WTC11 (cell line): ENCODE measurements at places on chromosomes 13 and 19.

DNA sequence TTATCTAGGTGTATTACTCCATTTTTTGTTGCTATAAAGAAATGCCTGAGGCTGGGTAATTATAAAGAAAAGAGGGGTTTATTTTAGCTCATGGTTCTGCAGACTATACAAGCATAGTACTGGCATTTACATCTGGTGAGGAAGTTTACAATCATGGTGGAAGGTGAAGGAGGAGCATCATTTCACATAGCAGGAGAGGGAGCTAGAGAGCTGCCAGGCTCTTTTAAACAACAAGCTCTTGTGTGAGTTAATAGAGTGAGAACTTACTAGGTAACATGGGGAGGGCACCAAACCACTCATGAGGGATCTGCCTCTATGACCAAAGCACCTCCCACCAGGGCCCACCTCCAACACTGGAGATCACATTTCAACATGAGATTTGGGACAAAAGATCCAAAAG is 221.7 kb upstream of the GPC6 start:
- DNase-seq: peak; percentile 13
- no peaks in the 10 kb centered on the region for H3K27me3 ChIP-seq
- H3K36me3 ChIP-seq: peaks cover 6% of the 10 kb centered on the region; the same call in 1 of the 2 replicates
- H3K27ac ChIP-seq: no peak overlapping the region

DNA sequence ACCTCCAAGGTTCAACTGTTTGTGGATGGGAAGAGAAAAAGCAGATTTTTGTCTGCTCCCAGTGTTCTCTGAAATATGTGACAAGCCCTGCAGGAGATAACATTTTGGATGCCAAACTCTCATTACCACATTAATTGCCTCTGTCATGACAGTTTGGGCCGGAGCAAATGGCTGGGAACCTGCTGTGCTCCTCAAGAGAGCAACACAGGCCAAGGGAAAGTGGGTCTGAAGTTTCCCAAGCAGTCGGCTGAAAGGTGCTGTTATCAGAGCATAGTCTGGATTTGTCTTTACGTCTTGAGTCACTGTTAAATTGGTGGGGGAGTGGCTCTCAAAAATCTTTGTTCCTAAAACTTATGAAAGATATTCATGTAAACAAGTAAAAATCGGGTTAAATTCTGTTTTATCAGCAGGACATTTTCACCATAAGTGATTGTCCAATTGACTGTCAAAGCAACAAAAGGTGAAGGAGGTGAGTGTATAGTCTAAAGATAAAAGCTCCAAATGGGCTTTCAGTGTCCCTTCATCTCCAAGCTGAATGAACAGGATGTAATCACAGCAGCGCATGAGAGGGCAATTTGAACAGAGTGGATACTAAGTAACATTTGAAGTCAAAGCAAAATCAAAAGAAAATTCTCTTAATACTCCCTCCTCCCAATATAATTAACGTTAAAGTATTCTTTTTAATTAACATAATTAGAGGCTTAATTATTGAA is 844.8 kb downstream of the PCDH17 start:
- peaks cover 9% of the 10 kb centered on the region for H3K4me1 ChIP-seq
- no peaks in the 10 kb centered on the region for H3K36me3 ChIP-seq
- H3K27ac ChIP-seq: peak overlapping the region; percentile 56
- DNase-seq: no peak

GRCh38 chr19:47158879-47159503 is 28.4 kb downstream of the SAE1 start:
- DNase-seq: no peak
- H3K36me3 ChIP-seq: peaks cover 56% of the 10 kb centered on the region
- peaks cover 41% of the 10 kb centered on the region for H3K4me1 ChIP-seq
- H3K27ac ChIP-seq: peak overlapping the region; percentile 99
- no peaks in the 10 kb centered on the region for H3K27me3 ChIP-seq
- no peak overlapping the region for H3K4me3 ChIP-seq

GRCh38 chr19:53394522-53394973 is 401 bp upstream of the ZNF765 start:
- peaks cover 43% of the 10 kb centered on the region for H3K4me1 ChIP-seq
- no peaks in the 10 kb centered on the region for H3K27me3 ChIP-seq
- peak; percentile 66 for DNase-seq
- H3K4me3 ChIP-seq: peak overlapping the region; percentile 88
- H3K36me3 ChIP-seq: peaks cover 9% of the 10 kb centered on the region

- H3K4me1 ChIP-seq: peaks cover 8% of the 10 kb centered on the region
- H3K27ac ChIP-seq: no peak overlapping the region
- H3K36me3 ChIP-seq: no peaks in the 10 kb centered on the region
- peaks cover 30% of the 10 kb centered on the region for H3K27me3 ChIP-seq
- no peak for DNase-seq
Measured at GRCh38 chr19:48591021-48591420, 15.5 kb upstream of the SPACA4 start.

DNA sequence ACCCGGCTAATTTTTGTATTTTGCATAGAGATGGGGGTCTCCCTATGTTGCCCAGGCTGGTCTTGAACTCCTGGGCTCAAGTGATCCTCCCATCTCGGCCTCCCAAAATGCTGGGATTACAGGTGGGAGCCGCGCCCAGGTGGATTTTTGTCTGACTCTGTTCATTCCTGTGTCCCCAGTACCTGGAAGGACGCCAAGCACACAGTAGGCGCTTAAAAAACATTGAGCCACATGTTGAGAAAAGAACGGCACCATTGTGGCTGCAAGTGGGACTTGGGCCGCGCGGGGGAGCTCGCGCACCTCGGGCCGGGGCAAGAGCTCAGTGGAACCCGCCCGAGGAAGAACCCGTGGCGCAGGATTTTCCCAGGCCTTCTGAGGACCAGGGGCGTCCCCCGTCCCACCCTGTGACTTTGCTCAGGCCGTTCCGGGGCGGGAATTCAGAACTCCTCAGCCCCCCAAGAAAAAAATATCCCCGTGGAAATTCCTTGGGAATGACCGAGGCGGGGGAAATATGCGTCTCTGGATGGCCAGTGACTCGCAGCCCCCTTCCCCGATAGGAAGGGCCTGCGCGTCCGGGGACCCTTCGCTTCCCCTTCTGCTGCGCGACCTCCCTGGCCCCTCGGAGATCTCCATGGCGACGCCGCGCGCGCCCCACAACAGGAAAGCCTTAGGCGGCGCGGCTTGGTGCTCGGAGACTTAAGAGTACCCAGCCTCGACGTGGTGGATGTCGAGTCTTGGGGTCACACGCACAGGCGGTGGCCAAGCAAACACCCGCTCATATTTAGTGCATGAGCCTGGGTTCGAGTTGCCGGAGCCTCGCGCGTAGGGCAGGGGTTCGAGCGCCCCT is 1.4 kb upstream of the ICAM1 start:
- H3K4me3 ChIP-seq: peak overlapping the region; percentile 68
- H3K4me1 ChIP-seq: 0 out of 2 replicates have a peak, but pooled peaks cover 4% of the 10 kb centered on the region
- H3K27me3 ChIP-seq: peaks cover 46% of the 10 kb centered on the region
- H3K36me3 ChIP-seq: no peaks in the 10 kb centered on the region

DNA sequence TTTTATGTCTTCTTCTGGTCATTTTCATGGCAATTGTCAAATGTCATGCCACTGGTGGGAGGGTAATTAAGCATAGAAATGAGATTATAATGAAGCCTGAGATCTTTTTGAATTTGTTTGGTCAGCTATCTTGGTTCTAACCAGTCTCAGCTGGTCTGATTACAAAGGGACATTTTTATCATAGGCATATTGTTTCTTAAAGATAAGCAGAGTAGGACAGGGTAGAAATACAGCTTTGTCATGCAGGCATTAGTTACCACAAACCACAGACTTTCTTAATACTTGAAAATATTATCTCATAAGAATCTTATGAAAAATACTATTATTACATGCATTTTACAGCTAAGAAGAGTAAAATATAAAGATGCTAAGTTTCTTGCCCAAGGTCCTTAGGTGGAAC is 1761.5 kb downstream of the PCDH9 start:
- DNase-seq: no peak
- no peaks in the 10 kb centered on the region for H3K4me1 ChIP-seq
- no peak overlapping the region for H3K4me3 ChIP-seq
- H3K27me3 ChIP-seq: no peaks in the 10 kb centered on the region; the same call in 1 of the 2 replicates
- H3K27ac ChIP-seq: no peak overlapping the region

GRCh38 chr13:64551755-64552154 is 2678.4 kb downstream of the PCDH9 start:
- peaks cover 19% of the 10 kb centered on the region for H3K36me3 ChIP-seq
- no peak overlapping the region for H3K27ac ChIP-seq
- H3K4me1 ChIP-seq: no peaks in the 10 kb centered on the region

DNA sequence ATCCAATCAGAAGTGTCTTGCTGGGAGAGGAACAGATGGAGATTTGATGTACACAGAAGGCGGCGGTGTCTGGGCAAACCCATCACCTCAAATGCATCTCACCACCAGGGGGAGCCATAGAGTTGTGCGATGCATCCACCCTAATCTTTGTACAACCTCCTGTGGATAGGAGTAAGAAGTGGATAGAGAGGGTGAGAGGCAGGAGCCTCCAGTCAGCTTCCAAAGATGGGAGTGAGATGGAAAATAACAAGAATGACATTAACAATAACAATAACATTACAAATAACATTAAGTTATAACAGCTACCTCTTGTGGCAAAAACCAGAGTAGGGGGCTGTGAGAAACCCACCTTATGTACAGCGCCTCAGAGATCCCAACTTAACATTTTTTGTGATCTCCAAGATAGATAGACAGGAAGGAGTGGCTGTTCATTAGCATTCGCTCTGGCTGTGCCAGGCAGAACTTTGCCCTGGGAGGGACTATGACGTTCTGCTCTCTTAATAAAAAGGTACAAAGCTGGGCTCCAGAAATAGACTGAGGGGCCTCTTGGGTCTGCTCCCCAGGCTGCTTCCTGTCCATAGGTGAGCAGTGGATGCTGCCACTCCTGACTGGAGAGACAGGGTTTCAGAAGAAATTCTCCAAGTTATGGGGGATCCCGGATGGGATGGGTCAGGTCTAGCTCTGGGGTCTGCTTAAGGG is 5.2 kb upstream of the CEACAM18 start:
- no peak overlapping the region for H3K4me3 ChIP-seq
- peaks cover 30% of the 10 kb centered on the region for H3K27me3 ChIP-seq
- H3K4me1 ChIP-seq: no peaks in the 10 kb centered on the region
- no peak overlapping the region for H3K27ac ChIP-seq
- H3K36me3 ChIP-seq: no peaks in the 10 kb centered on the region

DNA sequence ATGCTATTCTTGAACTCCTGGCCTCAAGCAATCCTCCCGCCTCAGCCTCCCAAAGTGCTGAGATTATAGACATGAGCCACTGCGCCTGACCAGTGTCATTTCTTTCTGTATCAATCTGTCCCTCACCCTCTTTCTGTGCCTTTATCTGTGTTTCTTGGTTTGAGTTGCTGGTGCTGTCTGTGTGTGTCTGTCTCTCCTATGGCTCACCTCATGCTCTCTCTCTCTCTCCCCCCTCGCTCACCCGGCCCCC is 9.9 kb downstream of the IRF2BP1 start:
- H3K27ac ChIP-seq: peak overlapping the region; percentile 63
- H3K27me3 ChIP-seq: no peaks in the 10 kb centered on the region
- peak overlapping the region; percentile 71 for H3K4me3 ChIP-seq
- DNase-seq: no peak

DNA sequence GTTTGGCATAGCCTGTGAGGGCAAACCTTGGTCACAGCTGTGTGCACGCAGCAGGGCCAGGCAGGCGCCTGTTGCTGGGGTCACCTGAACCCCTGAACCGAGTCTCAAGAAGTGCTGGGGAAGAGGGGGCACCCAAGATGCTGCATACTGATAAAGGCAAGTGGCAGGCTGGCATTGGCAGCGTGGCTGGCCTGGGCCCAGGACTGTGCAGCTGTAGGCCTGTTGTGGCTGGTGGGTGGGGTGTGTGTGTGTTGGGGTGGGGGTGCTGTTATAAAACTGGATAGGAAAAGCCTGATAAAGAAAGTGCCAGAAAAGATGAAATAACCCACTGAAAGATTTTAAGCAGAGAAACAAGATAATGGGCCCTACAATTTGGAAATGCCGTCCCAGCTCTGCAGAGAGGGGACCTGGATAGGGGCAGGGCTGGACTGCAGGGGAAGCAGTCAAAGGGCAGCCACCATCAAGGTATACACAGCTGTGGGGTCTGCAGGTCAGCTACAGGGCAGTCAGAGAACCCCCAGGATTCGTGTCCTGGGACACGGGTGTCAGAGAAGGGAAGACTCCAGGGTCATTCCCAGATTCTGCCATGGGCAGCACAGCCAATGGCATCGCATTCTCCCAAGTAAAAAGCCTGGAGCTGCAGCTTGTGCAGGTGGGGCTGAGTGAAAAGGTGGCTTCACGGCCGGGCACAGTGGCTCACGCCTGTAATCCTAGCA is 33.2 kb downstream of the CILP2 start:
- H3K4me1 ChIP-seq: peaks cover 7% of the 10 kb centered on the region
- H3K27ac ChIP-seq: no peak overlapping the region
- DNase-seq: no peak

DNA sequence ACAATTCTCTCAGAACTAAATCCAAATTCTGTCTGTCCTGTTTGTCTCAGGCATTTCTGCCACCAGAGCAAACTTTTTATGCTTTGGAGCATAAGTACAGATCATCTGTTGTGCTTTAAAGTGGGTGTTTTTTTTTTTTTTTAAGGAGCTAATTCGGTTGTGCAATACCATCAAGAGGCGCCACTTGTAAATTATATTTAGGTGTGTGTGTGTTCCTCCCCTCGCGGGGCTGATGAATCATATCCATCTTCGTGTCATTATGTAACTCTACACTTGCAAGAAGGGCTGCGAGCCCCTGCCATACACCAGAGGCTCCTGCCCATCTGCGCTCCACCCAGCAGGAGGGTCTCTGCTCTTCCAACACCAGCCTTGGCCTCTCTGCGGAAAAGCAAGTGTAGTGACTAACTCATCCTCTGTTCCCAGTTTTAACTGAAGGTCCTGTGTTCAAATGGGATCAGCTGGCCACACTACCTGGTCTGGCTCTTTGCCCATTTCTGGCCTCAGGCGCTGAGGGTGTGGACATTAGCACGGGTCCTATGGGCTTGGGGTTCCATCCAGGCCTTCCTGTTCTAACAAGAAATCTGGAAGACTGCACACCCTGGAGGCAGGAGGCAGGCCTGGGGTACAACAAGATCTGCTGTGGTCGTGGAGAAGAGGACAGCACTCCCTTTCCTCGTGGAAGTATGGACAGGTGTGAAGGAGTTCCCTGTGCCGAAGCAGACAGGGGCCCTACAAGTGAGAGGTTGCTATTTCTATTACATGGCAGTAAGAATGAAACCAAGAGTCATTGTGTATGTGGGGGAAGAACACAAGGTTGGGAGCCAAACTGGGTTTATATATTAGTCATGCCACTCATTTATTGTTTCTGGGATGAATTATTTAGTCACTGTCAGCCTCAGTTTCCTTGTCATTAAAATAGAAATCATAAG is 96.1 kb upstream of the MBNL2 start:
- peaks cover 34% of the 10 kb centered on the region for H3K4me1 ChIP-seq
- no peak overlapping the region for H3K27ac ChIP-seq
- no peak for DNase-seq
- H3K36me3 ChIP-seq: no peaks in the 10 kb centered on the region
- no peak overlapping the region for H3K4me3 ChIP-seq

- peaks cover 8% of the 10 kb centered on the region for H3K27me3 ChIP-seq
- no peak overlapping the region for H3K27ac ChIP-seq
Measured at GRCh38 chr19:21593934-21594820, 88.8 kb downstream of the ZNF429 start.
